ENCODE measurements at places on chromosomes 12 and 14.

DNA sequence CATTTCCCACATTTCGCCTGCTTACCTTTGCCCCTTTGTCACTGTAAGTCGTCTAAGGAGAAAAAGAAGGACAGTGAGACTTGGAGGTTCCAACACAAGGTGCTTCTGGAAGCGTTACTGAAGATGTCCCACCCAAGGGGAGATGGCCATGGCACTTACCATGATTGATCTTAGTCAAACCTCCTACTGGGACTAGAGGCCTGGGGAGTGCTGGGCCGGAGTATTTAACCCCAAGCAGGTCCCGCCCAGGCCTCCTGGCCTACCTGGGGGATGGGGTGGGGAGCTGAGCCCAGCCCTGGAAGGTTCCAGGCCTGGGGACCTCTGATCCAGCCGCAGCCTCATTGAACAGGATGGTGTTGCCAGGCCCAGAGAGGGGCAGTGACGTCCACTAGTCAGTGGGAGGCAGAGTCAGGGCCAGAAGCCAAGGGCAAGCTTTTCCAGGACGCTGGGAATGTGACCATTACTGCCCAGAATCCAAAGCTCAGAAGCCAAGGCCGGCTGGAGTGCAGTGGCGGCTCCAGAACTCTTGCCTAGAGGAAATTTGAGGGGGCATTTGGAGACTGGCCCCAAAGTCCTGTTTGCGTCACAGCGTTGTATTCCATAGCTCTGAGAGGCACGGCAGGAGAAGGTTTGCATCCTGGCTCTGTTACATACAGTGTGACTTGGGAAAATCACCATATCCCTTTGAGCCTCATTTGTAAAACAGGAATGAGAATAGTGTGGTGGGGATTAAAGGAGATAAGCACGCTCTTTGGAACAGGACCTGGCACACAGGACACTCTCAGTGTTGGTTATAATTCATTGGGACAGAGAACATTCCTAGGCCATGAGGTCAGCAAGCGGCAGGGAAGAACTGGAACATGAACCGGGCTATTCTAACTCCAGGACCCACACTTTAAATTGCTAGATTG, at the start of gene HPD:
Gene HPD (minus strand): TSS at position 198 of the 911 bp plus-strand sequence. CDS start 36 bp downstream, at position 162.
- DNase-seq, result no peak
- H3K27me3 ChIP-seq, result no peaks in the 10 kb centered on the region
- peaks cover 7% of the 10 kb centered on the region for H3K4me1 ChIP-seq
- no peaks in the 10 kb centered on the region for H3K36me3 ChIP-seq

GRCh38 chr12:68835333-68835908, 27.4 kb downstream of the MDM2 start:
- DNase-seq, result no peak
- no peak overlapping the region for H3K4me3 ChIP-seq
- H3K4me1 ChIP-seq, result no peaks in the 10 kb centered on the region
- no peaks in the 10 kb centered on the region for H3K27me3 ChIP-seq
- no peak overlapping the region for H3K27ac ChIP-seq

GRCh38 chr12:82299319-82300025, 58.7 kb downstream of the CCDC59 start:
- no peaks in the 10 kb centered on the region for H3K27me3 ChIP-seq
- H3K4me1 ChIP-seq, result no peaks in the 10 kb centered on the region
- H3K36me3 ChIP-seq, result no peaks in the 10 kb centered on the region
- H3K27ac ChIP-seq, result no peak overlapping the region

DNA sequence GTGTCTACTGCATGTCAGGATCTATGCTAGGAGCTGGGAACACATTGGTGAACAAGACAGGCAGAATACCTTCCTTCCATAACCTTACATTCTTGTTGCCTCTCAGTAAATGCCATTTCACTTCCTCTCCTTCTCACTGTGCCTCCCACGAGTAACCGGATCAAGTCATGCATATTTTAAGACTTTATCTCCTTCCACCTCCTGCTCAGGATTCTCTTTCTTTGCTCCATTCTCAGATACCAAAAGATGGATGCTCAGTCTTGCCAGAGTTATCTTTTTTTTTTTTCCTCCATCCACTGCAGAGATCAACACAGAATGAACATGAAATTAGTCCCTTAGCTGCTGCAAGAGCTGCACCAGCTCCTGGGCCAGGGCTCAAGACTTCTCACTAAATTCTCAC, 20.0 kb upstream of the APPL2 start:
- no peak overlapping the region for H3K4me3 ChIP-seq
- H3K27me3 ChIP-seq, result no peaks in the 10 kb centered on the region
- no peaks in the 10 kb centered on the region for H3K36me3 ChIP-seq
- H3K4me1 ChIP-seq, result peaks cover 32% of the 10 kb centered on the region

GRCh38 chr14:68147303-68147702, 327.7 kb downstream of the RAD51B start:
- peak overlapping the region; percentile 83 for H3K27ac ChIP-seq
- DNase-seq, result no peak
- no peaks in the 10 kb centered on the region for H3K27me3 ChIP-seq

GRCh38 chr12:101552277-101552676, 42.5 kb upstream of the MYBPC1 start:
- DNase-seq, result no peak
- peaks cover 10% of the 10 kb centered on the region for H3K4me1 ChIP-seq
- no peaks in the 10 kb centered on the region for H3K36me3 ChIP-seq
- no peaks in the 10 kb centered on the region for H3K27me3 ChIP-seq

GRCh38 chr12:2693980-2694610, 100.7 kb upstream of the FKBP4 start:
- no peak for DNase-seq
- no peak overlapping the region for H3K27ac ChIP-seq
- no peaks in the 10 kb centered on the region for H3K36me3 ChIP-seq
- peaks cover 11% of the 10 kb centered on the region for H3K4me1 ChIP-seq
